ENCODE measurements at places on chromosomes 11 and 22. TPM values are rescaled to one million over a fixed set of nuclear protein-coding genes. Genes with fewer than 3 reads are reported as not detected.
A peak's percentile ranks its signal among the peaks of the same experiment; 100 is the strongest.

SCGB1C1 gene
- polyA plus RNA-seq: 1.1 TPM

DNA sequence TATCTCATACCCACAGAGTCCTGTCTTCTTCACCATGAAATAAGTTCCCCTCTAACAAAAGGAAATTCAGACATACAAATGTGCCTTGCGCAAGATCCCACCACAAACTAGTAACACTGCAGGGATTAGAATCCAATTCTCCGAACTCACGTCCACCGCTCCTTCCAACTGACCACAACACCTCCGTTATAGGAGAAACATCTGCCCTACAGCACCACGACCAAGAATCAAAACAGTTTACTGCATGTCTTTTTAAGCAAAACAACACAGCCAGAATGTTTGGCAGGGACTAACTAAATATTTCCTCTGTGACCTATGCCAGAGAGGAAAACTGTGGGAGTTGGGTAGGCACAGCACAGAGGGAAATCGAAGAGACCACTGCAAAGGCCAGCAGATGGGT lies 72.7 kb upstream of the AKIP1 start:
- DNase-seq: no peak

DNA sequence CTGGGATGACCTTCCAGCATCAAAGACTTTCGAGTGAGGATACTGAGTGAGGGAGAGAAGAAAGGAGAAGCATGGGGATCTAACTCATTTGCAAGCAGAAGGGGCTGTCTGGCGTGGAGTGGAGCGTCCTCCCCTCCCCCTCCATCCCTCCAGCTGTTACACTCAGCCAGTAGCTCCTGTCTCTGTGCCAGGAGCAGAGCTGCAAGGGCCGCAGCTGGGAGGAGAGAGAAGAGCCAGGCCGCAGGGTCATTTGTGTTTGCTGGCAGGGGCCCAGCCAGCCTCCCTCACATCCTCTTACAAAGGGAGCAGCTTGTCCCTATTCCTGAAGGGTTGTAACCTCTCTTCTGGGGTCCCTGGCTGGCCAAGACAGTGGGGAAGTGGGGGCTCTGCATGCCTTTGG lies 57.9 kb downstream of the NECTIN1 start:
- DNase-seq: peak; percentile 83

- no peak for DNase-seq
Observed at GRCh38 chr11:86174101-86175046, 70.2 kb upstream of the EED start.

RAB38 gene
- polyA plus RNA-seq: 18.9 TPM

- peak; percentile 82 for DNase-seq
Observed at GRCh38 chr11:117814766-117815261, 9.7 kb downstream of the FXYD2 start.

DNA sequence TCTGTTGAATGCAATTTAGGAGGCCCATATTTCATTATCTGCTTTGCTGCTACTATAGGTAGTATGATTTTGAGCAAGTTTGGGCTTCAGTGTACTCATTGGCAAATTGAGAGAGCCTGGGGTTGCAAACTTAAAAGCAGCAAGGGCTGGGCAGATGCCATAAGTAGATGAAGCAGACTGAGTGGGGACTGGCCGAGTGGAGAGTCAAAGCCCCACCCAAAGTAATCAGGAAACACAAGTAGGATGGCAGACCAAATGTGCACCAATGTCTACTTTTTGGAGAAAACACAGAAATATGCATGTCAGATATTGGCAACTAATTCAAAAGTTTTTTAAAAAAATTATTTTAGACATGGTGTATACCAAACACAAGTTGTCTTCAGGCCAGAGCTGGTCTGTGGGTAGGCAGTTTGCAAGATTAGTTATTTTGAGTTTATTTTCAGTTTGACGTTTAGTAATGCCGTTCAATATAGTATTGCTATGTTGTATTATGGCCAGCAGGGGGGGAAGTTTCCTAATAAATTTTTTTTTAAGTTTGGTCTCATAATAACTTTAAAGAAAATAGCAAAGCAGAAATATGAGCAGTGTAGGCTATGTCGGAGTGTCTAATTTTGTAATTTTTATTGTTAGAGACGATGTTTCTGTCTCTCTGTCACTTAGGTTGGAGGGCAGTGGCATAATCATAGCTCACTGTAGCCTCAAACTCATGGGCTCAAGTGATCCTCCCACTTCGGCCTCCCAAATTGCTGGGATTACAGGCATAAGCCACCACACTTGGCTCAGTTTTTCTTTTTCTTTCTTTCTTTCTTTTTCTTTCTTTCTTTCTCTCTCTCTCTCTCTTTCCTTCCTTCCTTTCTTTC lies 105.1 kb downstream of the HIPK3 start:
- DNase-seq: peak; percentile 53

DNA sequence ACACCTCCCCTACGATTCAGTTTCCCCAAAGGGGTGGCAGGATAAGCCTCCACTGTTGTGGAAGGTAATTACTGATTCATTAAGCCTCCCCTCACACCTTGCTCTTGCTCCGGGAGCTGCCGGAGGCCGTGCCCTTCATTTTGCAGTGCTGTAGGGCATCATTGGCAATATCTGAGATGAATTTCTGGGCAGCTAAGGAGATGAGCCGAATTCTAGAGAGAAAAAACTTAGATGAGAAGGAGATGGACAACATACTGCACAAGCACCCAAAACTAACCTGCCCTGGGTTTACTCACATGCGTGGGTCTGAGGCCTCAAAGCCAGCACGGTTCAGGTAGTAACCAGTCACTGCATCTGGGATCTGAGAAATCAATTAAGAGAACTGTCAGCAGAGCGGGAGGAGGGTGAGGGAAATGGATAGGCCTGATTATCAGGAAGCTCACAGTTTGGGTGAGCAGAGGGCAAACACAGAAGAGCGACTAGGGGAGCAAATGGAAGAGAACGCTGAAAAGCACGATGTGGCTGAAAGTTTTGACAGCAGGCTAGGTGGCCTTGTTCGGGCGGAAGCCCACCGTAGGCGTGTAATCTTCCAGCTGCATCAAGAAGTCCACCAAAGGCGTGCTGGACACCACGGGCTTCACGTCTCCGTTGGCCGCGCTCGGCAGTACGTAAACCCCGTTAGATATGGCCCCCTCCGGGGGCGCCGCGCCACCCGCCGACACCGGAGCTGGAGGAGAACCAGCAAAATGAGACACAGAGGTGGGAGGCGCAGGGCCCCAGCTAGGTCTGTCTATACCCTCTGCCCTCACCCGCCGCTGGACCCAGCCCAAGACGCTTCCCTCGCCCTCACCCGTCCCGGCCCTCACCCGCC lies 689 bp downstream of the TAF10 start:
- DNase-seq: no peak

SMC1B gene
- polyA plus RNA-seq: 0.23 TPM

DNA sequence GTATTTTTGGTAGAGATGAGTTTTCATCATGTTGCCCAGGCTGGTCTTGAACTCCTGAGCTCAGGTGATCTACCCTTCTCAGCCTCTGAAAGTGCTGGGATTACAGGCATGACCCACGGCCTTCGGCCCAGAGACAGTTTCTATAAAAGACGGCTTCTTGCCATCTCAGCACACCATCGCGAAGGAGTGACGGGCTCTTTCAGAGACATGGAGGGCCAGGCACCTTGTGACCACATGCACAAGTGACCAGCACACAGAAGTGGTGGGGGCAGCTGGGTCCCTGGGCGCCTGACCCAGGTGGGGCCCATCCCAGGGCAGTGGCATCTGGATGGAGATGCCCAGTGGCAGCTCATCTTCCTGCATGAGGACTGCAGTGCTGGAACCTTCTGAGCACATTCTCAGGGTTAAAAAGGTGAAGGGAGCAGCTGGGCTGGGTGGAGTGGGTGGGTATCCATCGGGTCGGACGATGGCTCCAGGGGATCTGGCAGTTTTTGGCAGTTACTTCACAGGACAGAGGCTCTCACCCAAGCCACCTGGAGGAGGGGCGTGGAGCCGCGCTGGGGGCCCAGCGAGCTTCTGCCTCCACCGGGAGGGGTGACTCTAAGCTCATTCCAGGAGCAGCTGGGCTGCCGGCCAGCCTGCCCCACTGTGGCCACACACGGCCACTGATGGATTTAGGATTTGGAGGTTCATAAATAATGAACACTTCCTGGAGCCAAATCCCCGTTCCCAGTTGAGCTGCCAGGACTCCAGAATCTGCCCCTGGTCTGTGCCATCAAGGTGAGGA lies 373.0 kb downstream of the CTTN start:
- DNase-seq: no peak

QSER1 gene
- 53.6 TPM for polyA plus RNA-seq

DNA sequence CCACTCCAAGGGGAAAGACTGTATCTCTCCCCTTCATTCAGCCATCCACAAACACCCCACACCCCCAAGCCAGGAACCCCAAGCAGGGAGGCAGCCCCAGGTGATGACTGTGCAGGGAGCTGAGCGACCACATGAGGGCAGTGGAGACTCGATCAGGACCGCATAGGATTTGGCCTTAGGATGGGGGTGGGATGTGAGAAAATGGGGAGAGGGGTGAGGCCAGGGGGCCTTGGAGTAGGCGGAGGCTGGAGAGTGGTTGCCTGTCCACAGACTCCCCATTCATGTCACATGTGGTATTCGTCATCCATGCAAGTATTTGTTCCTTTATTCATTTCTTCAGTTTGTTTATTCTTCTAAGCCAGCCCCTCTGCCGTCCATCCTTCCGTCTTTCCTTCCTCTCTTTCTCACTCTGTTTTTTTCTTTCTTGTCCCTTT lies 2.7 kb upstream of the RHOD start:
- no peak for DNase-seq

DNA sequence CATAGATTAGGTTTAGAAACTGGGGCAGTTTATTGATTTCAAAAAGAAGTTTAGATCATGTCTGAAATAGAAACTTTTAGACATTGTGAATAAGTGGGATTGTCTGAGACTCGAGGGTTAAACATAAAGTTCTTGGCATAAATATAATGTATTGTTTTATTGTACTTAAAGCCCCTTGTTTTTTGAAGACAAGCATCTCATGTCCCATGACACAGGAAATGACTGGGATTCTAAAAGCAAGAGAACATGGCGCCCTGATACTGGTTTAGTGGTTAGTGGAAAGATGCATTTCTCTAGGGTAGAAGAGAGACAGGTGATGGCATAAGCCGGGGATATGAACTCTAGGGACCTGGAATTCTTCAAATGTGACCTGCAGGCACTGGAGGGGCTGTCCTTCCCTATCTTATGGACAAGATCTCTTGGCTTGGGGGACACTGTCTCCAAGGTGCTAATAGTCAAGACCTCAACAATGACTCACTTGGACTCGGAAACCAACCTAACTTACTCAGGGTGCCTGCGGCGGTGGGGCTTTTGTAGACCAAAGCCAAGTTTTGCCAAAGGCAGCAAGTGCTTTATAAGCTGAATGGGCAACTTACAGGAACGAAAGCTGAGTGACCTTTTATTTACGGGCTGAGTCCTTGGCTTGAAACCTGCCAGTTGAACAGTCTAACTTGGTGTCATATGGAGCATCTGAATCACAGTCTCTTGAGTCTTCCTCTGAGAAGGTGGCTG lies 48.2 kb downstream of the UBASH3B start:
- no peak for DNase-seq

DNA sequence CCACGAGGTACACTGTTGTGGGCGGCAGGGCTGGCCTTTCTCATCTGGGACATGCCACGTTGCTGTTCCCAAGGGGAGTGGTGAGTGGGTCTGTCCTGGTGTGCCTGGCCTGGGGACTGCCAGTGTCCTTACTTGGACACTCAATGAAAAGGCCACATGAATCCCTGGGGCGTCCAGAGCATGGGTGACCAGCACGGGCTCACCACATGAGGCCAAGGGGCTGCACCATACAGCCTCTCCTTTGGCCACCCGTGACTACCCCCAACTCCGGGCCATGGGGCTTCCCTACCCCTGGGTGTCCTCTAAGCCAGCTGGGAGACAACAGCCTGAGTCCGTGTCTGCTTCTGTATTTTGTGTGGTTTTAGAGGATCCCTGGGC lies 20.2 kb upstream of the TXNRD2 start:
- no peak for DNase-seq

DNA sequence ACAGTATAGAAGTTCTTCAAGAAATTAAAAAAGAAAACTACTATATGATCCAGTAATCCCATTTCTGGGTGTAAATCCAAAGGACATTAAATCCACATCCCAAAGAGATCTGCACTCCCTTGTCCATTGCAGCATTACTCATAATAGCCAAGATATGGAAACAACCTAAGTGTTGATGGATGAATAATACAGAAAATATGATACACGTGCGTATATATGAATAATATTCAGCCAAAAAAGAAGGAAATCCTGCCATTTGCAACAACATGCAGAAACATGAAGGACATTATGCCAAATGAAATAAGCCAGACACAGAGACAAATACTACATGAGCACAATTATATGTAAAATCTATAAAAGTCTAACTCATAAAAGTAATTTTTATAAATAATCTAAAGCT lies 306.3 kb upstream of the ANO3 start:
- DNase-seq: no peak

Data from left kidney (tissue), 8 donors.